NK-92 treated with Interleukin-12 subunit alpha and Interleukin-12 subunit beta, amount 100 ng/mL, for 24 hours (cell line): ENCODE measurements at places on chromosomes 13 and 19.
A peak's percentile ranks its signal among the peaks of the same experiment; 100 is the strongest.

DNA sequence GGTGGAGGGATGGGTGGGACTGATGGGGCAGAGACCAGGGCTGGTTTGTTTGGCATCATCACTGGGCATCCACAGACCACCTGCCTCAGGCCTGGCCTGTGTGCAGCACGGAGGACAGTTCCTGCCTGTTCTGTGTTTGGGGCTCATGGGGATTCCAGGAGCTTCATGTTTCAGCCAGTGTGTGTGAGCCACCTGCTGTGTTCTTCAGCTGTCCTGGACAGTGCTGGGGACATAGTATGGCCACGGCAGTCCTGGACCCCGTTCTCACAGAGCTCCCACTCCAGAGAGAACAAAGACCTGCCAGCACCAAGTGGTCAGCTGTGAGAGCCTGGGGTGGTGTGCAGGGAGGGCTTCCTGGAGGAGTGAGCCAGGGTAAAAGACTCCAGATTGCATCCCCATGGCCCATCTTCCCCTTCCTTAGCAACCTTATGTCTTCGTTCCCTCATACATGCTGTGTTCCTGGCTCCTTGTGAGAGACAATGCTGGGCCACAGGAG lies 2.0 kb upstream of the CCDC97 start:
- no peak for DNase-seq

DNA sequence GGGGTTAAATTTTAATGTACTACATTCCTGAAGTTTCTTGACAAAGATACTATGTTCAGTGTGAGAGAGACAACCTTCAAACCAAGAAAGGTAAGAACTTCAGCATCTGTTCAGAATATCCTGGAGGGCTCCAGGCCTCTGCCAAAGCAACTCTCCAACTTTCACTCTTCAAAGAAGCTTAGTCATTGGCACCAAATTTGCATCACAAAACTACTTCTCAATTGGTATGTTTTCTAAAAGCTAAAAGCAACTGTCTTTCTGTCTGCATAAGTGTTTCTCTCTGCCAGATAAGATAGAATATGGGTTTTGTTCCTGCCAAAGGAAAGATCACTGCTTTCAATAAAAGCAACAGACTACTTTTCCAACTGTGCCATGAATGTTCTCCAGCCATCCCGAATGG lies 187.4 kb downstream of the SUCLA2 start:
- DNase-seq = no peak

GRCh38 chr19:49793561-49793840 lies 19.6 kb downstream of the FUZ start:
- no peak for DNase-seq

GRCh38 chr19:3821857-3822364 lies 35.7 kb upstream of the MATK start:
- DNase-seq = peak; percentile 66

GRCh38 chr13:110263404-110263803 lies 43.6 kb downstream of the COL4A1 start:
- no peak for DNase-seq

DNA sequence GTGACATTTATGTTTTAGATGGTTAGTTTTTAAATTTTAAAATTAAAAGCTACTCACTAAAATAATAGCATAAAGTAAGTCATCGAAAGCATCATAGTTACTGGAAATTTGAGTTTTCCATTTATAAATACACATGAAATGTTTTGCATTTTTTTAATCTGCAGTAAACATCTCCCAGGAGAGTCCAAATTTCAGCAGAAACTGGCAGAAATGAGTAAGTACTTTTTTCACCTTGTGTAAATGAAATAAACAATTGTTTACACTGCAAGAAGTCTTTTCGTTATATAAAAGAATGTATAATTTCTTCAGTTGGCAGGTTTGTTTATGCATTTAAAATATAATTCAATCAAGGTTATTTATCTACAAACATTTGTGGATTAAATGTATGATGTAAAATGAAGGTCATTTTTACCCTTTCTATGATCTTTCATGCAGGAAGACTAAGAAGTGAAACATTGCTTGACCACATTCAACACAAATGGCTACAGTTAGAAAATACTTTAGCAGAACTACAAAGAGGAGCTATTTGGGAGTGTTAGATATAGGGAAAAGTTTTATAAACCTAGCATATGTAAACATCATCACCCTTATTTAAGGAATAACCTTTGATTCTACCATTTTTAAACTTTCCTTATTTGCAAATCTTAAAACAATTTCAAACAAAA lies 55.6 kb downstream of the RCBTB2 start:
- no peak for DNase-seq

DNA sequence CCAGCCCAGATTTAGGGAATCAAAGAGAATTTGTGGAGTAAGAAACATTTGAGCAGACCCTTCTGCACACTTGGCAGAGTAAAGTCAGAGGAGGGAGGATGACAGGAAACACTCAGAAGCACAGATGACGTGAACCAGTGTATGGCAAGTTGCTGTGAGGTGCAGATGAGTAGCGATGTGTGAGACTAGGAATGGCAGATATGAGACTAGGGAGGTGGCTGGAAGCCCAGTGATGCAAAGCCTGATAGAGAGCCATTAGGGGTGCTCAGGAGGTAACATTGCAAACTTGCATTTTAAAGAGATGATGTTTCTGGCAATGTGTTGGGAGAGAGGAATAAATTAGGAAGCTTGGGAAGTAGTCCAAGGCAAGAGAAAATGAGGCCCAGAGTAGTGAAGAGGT lies 44.0 kb downstream of the PCDH17 start:
- no peak for DNase-seq

GRCh38 chr19:12872255-12872654 lies 9.0 kb downstream of the DNASE2 start:
- no peak for DNase-seq

- no peak for DNase-seq
These were observed 70.4 kb downstream of the SLITRK6 start for GRCh38 chr13:85728811-85729210.

GRCh38 chr19:15200553-15201364 lies at the start of gene NOTCH3:
TSS of gene NOTCH3 (minus strand) at chr19:15200995. CDS start at chr19:15200905, 90 bp downstream.
- no peak for DNase-seq

DNA sequence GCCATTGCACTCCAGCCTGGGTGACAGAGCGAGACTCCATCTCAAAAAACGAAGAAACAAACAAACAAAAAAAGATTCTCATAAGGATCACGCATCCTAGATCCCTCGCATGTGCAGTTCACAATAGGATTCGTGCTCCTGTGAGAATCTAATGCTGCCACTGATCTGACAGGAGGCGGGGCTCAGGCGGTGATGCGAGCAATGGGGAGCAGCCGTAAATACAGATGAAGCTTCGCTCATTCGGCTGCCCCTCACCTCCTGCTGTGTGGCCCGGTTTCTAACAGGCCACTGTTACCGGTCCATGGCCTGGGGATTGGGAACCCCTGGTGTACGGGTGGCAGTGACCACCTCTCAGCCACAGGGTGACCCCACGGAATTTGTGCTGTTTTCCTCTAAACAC lies 98.2 kb upstream of the MRI1 start:
- DNase-seq = no peak

- DNase-seq = no peak
These were observed 2.2 kb upstream of the SPRYD7 start for GRCh38 chr13:49938314-49938713.

DNA sequence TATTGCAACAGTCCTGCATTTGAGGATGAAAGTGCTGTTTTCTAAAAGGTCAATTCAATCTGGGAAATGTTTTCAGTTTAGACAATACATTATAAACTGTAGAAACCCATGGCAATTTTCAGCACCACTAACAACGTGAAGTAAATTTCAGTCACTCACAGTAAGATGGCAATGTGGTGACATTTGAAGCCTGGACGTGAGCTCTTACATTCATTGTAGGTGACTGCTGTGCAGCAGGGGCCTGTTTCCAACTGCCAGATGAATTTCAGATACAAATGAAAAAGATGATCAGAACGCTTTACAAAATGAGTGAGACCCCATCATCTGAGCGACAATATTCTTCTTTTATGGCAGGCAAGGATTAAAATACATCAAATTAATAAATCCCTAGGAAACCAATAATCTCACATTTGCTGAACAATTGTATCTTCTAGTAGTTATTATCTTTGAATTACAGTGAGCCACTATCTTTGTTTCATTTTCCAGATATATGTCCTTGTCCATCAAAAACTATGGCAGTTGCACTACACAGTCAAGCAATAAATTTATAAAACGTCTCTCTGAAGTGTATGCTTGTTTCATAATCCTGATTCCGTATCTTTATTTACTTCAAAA lies 1816.8 kb downstream of the OLFM4 start:
- DNase-seq = no peak

GRCh38 chr13:110390567-110390966 lies 83.5 kb downstream of the COL4A2 start:
- no peak for DNase-seq

DNA sequence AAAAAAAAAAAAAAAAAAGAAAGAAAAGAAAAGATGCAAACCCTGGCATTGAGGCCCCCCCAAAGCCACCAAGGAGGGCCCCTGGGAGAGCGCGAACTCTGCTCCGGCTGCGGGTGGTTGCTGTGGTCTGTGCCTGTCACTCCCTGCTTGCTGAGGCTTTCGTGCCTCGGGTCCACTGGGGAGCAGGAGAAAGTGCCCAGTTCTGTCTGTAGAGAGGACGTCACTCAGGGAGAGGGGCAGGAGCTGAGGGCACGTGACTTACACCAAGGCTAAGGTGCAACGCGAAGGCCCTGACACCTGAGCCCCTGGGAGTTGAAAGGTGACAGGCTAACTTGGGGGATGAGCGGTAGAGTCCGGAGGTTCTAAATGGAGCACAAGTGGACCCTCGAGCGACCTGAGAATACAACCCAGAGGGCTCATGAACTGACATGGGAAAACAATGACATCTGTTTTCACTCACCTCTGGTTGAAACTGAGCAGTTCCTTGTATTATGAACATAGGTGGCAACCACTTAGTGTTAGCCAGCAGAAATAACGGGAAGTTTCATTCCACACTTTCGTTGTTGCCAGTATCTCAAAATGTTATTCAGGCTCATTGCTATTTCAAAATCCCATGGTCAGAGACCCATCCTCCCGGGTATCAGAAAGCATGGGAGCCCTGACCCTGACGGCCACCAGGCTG lies 69.2 kb upstream of the TM9SF2 start:
- no peak for DNase-seq

- DNase-seq = no peak
These were observed 170.0 kb upstream of the KL start for GRCh38 chr13:32845952-32846950.

- DNase-seq = no peak
These were observed 19.1 kb upstream of the KCTD4 start for GRCh38 chr13:45219938-45220375.

DNA sequence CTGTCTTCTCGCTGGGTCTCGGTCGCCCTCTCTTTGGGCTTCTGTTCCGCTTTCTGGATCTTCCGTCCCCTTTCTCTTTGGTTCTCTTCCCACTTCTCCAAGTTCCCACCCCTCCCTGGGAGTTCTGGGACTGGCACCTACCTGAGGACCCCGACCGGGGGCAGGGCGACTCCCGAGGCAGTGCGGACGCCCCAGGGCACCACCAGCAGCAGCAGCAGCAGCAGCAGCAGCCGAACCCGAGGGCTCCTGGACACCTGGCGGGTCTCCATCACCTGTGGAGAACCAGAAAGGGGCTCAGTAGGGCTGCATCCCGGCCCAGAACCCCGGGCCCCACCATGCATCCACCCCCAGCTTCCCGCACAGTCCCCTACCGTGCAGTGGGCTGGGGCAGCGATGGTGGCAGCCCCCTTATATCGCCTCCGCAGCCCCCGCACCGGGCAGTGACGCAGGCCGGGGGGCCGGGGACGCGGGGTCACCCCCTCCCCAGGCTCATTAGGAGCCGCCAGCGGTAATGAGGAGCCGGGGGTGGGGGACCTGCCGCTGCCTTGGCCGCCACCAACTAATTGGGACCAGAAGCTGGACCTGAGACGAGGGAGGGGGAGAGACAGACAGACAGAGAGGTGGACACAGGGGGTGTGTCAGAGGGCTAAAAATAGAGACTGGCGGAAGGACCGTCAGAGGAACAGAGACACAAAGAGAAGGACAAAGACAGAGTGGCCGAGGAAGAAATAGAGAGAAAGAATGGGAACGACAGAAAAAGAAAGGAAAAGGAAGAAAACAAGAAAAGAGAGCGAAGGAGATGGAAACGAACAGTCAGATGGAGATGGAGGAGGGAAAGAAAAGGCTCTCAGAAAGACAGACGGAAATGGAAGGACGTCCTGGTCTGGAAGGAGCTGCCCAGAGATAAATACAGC lies at the start of gene PTH2:
TSS of gene PTH2 (minus strand) at position 371 of the 914 bp plus-strand sequence. CDS start at position 269, 102 bp downstream.
- DNase-seq = no peak
